ENCODE measurements at places on chromosomes 5 and 9.

DNA sequence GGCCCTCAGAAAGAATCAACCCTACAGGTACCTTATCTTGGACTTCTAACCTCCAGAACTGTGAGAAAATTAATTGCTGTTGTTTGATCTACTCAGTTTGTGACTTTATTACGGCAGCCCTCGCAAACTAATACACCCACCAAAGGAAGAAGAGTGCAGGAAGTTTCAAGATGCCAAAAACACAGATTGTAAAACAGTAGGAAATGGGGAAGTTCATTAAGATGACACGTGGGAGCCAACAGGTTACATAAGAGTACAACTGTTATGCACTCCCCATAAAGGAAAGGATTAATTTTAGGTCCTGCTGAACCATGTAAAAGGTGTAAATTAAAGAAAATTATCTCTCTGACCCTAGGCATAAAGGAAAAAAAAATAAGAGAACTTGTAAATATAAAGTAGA is 294.3 kb downstream of the EPB41L4A start:
- peak; percentile 97 for DNase-seq

GRCh38 chr9:132970324-132971062 is 8.0 kb upstream of the GFI1B start:
- no peak for DNase-seq

- no peak for DNase-seq
Observed at GRCh38 chr5:159469496-159470372, 139.4 kb upstream of the IL12B start.

DNA sequence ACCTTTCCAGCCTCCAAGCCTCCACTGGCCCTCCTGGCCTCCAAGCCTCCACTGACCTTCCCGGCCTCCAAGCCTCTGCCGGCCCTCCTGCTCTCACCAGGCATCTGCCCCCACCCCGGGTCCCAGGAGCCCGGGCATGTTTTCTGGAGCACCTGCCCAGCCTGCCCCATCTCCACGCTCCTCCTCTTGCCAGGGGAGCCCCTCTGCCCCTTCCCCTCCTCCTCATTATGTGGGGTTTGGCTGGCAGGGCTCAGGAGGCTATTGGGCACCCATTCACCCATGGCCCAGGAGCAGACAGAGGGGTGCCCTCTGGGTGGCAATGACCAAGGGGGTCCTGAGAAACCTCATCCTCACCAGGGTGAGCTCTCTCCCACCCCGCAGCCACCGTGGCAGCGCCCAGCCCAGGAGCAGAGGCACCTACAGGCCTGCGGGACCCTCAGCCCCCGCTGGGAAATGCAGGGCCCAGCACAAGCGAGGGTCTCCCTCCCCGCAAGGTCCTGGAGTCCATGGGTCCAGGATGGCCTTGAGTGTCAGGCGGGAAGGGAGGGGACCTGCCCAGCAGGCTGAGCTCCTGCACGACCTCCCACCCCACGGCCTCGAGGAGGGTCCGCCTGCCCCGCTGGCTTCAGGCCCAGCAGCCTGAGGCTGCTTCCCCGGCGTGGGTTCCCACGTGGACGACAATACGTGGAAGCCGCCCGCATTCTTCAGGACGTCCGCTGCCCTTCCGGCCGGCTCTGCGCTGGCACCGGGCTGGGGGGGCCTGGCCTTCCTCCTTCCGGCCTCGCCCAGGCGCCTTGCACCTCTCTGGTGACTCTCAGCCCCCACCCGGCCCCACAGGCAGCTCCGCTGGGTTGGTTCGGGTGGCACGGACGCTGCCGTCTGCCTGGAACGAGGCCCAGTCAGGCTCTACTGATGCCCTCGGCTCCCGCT is 51.4 kb upstream of the NRARP start:
- DNase-seq: no peak

DNA sequence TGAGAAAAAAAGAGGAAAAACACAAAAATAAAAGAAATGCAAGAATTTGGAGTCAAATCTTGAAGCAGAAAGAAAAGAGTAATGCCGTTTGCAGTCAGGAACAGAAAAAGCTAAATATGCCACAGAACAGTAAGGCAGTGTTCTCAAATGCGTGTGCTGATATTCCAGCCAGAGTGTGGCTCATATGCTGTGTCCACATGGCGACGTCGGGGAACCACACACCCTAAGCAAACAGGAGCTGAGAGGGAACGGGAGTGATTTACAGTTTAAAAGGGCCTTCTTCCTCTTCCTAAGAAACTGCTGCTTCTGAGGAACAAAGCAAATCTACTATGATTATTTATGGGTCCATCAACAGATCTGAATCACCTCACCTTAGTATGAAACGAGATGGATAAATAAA is 42.7 kb downstream of the DDX31 start:
- no peak for DNase-seq

GRCh38 chr9:71270554-71270953 is 149.1 kb upstream of the TRPM3 start:
- no peak for DNase-seq

- DNase-seq: no peak
Observed at GRCh38 chr9:91693226-91693625, 256.8 kb downstream of the ROR2 start.

- no peak for DNase-seq
Observed at GRCh38 chr5:983238-983524, 25.4 kb upstream of the NKD2 start.

DNA sequence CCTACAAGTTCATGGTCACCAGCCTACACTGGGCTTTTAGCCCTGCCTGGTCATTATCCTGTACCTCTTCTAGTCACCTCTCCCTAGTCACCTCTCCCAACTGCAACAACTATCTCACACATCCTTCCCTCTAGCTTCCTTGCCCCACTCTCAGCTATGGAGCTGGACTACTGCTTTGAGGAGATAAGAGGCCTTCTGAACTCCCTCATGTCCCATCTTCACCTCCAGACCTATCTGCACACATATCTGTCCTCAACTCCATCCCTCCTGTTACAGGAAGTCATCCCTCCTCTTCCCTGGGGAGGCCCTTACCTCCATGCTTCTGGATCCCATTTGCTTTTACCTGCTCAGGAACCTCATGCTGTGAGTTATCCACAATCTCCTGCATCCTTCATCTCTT is 5.7 kb downstream of the RPP25L start:
- no peak for DNase-seq

- DNase-seq: no peak
Observed at GRCh38 chr9:98128316-98128715, 9.3 kb upstream of the TRIM14 start.

DNA sequence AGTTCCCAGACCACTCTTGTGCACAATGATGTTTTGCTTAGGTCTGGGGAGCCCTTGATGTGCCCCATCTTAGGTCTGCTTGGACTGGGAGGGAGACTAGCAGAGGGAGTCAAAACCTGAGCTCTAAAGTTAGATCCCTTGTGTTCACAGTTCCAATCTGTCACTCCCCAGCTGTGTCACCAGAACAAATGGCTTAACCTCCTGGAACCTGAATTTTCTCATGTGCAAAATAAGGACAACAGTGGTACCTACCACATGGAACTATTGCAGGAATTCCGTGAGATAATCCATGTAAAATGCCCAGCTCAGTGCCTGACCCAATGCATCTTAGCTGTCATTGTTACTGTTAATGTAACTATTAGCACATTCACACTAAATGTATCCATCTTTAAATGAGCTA is 45.5 kb downstream of the GALNT10 start:
- DNase-seq: no peak

- peak; percentile 13 for DNase-seq
Observed at GRCh38 chr5:151497391-151498002, 50.1 kb downstream of the SLC36A1 start.
